HFFc6 (cell line): ENCODE measurements at places on chromosomes 2 and 18.

DNA sequence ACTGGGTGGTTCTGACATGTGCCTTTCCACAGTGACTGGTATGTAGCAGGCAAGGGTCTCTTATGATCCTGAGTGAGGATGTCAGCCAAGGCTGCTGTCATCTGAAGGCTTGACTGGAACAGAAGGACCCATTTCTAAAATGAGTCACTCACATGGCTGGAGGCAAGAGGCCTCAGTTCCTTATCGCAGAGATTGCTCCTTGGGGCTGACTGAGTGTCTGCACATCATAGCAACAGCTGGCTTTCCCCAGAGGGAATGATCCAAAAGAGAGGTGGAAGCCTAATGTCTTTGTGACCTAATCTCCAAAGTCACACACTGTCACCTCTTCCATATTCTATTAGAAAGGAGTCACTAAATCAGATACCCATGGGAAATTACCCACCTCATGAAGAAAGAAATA lies 114.0 kb downstream of the NEDD4L start:
- DNase-seq = no peak

DNA sequence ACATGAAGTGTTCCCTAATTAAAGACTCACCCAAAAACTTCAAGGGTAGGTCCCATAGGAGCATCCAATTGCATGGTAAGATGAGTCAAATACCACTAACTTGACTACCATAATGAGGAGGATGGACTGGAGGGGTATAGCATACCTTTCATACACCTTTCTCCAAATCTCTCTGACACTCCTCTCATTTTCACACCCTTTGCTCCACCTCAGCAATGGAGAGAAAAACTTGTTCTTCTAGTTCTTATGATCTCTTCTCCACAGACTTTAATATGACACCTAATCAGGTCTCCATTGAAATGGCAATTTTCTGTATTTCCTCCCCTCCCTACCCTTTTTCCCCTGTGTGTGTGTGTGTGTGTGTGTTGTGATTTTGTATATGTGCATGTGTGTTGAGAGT lies 41.1 kb upstream of the MAP2 start:
- no peak for DNase-seq

DNA sequence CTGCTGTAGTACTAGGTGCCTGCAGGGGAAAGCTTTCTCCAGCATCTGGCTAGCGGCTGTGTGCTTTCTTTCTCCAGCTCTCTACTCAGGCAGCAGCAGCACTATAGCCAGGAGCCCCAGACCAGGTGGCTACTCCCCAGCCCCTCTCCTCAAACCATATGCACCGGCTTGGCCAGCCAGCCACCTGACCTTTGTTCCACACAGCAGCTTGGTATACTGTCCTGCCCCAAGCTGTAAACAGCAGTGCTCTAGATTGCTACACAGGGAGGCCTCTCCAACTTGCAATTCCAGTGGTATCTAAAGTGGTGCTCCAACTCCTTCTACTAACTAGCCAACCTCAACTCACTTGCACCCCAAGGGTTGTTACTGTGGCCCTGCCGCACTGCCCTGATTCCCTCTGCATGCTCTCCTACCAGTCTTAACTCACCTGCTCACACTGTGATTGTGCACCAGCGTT lies 19.6 kb downstream of the LDAH start:
- no peak for DNase-seq

DNA sequence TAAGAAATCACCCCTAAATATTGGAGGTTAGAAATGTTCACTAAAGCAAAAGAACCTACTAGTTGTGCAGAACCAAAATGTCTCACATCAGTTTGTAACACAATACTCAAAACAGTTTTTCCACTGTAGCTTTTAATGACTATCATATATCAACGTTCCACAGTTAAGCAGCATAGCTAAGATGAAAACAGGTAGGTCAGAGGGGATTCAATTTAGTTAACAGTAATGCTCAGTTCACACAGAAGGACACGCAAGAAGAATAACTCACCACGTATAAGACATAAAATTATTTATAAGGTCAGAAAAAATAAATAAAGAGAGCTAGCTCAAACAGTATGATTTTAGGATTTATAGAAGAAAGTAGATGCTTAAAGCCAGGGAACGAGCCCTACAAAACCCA lies 118.9 kb upstream of the CCDC150 start:
- no peak for DNase-seq
